ENCODE measurements at places on chromosomes 2 and 18.

- DNase-seq, result no peak
Measured at GRCh38 chr2:171524018-171524401, 1.7 kb downstream of the CYBRD1 start.

GRCh38 chr2:192051533-192051932, 143.2 kb downstream of the TMEFF2 start:
- DNase-seq, result no peak

- DNase-seq, result no peak
Measured at GRCh38 chr2:119440501-119440870, 8.8 kb downstream of the TMEM37 start.

- DNase-seq, result no peak
Measured at GRCh38 chr2:141362311-141362710, 768.5 kb downstream of the LRP1B start.

DNA sequence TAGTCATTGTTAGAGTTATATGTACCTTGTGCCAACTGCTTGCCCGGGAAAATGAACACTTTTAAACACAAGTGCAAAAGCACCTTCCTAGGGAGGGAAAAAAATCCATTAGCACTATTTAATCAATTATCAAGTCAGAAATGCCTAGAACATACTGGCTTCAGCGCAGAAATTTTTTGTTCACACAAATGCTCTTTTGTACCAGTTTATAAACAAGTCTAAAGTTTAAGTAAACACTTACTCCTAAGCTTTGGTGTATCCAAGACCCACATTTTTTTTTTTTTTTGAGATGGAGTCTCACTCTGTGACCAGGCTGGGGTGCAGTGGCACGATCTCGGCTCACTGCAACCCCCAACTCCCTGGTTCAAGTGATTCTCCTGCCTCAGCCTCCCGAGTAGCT, 30.6 kb downstream of the GFPT1 start:
- DNase-seq, result no peak

DNA sequence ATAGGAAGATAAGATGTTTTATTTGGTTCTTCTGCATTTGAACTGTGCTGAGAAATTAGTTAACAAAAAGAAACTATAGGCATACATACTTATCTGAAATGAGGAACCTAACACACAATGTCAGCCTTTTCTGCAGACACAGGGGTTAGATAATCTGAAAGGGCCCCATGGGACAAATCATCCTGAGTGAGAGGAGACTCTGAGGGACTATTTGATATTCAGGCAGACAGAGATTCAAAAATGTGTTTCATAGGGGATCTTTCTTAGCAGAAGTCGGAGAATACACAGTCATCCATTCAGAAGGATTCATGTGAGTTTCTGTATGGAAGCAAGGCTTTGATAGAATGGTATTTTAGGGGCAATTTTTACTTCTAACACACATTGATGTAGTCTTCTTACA, 79.1 kb downstream of the NCKAP5 start:
- DNase-seq, result no peak
